ENCODE measurements at places on chromosomes 2 and 18.

DNA sequence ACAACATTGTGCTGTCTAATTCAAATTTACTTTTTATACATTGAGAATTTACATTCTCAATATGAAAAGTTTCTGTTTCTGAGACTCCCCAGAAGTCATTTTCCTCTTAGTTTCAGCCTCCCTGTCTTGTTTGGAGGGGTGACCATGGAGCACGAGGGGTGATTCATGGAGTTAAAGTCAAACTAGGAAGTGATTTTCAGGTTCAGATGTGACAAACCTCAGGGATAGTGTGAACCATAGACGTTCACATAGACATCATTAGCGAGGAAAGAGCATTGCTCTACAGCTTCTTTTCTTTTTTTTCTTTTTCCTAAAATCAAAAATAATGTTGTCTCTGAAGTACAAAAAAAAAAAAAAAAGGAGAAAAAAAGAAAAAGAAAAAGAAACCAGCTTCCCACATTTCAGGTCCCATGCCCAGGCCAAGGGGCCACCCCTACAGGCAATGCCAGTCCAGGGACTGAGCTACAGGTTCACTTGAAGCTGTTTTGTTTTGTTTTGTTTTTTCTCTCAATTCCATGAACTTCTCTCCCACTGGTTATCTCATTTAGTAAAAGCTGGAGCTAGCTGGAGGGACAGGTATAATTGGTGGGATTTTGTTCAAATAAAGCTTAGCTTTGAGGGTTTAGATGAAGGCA lies 18.1 kb upstream of the LCLAT1 start:
- no peak for DNase-seq

GRCh38 chr18:5389356-5389755 lies 93.8 kb upstream of the ZBTB14 start:
- DNase-seq = no peak

GRCh38 chr2:46815121-46815802 lies 100.3 kb downstream of the MCFD2 start:
- DNase-seq = no peak

GRCh38 chr2:45117383-45117782 lies 108.1 kb upstream of the SIX2 start:
- DNase-seq = no peak

DNA sequence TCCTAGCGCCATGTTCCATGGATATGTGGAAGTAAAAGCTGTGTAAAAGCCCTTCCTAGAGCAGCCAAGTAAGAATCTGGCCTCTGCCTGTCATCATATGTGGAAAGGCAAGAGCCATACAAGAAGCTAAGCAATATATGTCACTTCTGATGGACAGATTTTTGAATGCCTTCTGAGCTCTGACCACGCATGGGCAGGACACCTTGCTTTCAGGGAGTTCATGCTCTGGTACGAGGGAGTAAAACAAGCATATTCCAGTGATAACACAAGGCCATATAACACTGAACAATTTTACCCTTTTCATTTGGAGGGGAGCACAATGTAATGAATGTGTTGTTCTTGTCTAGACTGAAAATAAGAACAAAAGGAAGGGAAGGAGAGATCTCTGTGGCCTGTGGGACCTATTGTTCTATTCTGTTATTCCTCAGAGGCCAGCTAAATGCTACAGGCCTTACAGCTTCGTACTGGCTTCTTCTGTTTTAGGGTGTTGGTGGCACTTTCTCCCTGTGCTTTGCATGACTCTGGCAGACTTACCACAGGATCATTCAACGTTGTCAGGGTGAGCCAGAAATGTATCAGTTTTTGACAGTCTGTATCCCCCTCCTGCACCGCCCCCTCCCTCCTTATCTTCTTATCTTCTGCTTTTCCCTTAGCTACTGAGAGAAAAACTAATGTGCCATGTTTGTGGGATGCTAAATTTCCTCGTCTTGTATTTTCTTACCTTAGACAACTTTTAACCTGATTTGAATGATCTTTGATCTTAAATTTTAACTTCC lies 99.5 kb downstream of the MAP4K4 start:
- DNase-seq = no peak

DNA sequence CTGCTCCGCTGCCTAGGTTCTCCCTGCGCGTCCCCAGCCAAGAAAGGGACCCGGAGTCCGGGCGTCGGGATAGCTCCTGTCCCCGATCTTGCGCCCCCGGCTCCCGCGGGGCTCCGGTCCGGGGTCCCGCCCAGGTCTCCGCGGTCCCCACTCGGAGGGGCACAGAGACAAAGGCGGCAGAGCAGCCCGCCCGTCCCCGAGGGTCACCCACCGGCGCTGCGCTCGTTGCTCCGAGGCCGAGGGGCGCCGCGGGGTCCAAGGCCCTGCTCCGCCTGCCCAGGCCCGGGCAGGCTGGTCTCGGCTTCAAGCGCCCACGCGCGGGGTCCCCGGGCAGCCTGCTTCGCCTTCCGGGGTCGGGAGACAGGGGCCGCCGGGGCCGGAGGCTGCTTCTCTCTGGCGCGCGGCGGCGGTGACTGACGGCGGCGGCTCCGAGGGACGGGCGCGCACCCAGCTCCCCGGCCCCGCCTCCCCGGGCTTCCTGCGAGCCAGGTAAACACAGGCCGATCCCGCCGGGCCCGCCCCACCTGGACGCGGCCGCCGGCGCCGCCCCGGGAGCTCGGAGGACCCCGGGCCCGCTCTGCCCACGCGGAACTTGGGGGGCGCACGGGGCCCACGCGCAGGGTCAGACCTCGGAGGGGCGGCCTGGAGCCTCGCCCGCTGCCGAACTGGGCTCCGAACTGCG lies at the start of gene MBP:
TSS of gene MBP (minus strand) at position 415 of the 682 bp plus-strand sequence. CDS start 27,522 bp downstream, outside the sequence.
- DNase-seq = peak; percentile 54

- DNase-seq = no peak
These were observed 122.8 kb downstream of the OSBPL1A start for GRCh38 chr18:24274837-24275236.

DNA sequence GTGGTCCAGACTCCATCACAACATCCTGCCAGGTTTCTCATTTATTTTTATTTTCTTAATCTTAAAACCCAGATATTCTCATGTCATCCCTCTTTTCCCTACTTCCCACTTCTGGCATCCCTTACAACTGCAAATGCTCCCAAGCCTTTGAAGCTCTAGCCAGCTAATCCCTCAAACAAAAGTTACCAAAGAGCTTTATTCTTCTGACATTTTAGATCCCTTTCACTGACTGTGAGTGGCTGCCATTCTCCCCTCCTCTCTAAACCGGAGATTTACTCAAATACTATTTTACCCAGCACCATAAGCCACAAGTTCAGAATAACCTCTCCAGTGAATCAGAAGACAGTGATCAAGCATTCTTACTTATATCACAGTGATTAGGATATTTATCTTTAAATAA lies 569.0 kb upstream of the SYT4 start:
- no peak for DNase-seq

DNA sequence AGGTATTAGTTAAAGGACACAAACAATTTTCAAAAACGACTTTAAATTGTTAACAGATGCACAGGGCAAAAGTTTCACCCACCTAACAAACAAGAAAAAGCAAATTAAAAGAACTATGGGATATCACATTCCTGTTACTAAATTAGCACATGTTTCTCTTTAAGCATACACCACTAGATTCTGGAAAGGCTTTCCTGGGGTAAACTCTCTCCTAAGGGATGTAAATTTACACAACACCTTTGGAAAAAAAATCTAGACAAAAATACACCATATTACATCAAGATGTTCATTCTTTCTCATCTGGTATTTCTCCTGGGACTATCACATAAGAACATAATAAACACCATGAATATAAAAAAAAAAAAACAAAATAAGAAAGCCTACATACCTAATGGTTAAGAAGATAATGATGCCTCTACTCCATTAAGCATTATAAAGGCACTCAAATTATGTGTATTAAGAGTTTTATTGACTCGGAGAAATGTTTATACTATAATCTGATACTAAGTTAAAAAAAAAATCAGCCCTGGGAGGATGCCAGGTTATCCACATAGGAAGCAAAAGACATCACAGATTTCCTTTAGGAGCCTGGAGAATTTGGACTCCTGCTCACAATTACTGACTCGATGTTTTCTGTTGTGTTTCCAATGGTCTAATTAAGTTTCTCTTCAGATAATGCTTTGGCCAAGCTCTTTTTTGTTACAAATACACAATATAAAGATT lies 82.8 kb upstream of the AFF3 start:
- DNase-seq = no peak

GRCh38 chr2:10475811-10476660 lies 27.9 kb upstream of the ODC1 start:
- DNase-seq = no peak

Measured in central memory CD8-positive, alpha-beta T cell (primary cell).